CD4-positive, alpha-beta T cell treated with Interleukin-15 for 1 hour (primary cell): ENCODE measurements at places on chromosomes 12 and 14.

DNA sequence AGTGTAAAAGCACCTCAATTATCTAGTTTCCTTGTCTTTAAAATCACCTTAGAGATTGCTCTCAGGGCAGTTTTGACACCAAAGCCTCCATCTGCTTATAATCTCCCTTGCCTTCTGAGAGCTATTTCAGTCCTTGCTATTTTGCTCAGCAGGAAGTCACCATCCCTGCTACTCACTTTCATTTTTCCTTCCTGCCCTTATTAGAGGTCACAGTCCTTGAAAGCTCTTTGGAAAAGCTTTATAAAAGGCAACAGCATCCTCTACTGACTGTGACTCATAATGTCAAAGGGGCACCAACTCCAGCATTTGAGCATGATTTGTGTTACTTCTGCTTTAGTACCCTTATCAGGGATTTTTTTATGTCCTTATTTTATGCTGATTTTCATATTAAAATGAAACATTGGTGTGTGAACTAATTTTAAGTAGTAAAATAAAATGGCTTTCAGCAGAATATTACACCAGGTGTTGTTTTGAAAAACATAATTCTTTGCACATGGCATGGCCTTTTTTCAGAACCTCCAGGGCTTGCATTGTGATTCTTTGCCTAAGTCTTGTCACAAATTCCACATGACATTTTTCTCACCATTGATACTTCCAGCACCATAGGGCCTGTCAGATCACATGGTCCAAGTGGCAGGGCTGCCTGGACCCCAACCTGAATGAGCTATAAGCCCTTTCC lies 213.0 kb downstream of the ADAMTS20 start:
- no peak for DNase-seq

DNA sequence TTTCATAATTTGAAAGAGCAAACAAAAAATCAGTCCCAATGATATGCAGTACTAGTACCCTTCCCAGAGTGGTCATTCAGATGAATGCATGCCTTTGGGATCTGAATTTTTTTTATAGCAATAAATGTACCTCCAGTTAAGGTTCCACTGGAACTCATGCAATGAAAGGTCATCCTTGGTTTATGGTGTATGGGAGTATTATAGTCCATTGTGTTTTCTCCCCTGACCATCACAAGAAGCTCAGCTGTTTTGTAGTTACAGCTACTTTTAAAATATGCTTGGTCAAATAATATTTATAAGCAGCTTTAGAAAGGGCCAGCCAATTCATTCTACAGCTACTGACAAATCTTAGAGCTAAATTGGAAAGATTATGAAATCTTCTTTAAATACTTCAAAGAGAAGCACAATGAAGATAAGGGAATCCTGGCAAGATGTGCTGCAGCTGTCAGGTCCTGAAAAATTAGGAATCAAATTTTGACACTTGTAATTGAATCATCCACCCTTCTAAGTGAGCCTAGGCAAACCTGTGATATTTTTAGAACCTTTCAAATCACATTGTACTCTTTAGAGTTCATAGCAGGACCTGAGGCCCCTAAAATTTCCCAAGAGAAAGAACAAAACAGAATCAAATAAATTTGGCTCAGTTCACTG lies 46.5 kb downstream of the IFT81 start:
- DNase-seq, result no peak

DNA sequence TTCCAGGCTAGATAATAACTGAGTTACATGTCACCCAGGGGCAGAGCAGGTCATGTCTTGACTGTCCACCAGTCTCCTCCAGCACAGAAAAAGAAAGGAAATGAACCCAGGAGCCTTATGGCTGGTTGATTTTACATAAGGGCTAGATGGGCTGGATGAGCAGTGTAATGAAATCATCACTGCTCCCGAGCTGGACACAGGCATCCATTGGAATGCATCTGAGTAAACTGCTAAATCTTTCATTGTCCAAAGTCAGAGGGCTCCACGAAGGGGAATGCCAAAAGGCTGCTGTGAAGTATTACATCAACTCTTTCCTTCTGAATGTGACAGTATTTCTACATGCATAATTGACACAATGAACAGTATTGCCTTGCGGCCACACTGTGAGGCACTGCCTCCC lies 30.1 kb upstream of the TSPAN11 start:
- DNase-seq, result no peak

- DNase-seq, result no peak
These were observed 18.8 kb downstream of the KNTC1 start for GRCh38 chr12:122545855-122546254.

DNA sequence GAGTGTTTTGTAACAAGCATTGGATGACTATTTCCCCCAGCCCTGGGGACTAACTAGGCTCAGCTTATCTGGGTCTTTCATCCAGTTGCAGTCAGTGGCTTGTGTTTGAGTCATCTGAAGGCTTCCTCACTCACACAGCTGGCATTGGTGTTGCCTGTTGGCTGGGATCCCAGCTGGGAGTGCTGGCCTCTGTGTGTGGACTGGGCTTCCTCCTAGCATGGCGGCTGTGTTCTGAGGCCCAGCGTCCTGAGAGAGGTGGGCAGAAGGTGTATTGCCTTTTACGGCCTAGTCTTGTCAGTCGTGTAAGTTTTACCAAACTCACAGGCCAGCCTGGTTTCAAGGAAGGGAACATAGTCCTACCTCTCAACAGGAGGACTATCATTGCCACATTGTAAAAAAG lies 28.3 kb upstream of the PPP2R5C start:
- no peak for DNase-seq

- no peak for DNase-seq
These were observed 202.5 kb downstream of the SLC15A4 start for GRCh38 chr12:128621304-128621703.

- DNase-seq, result no peak
These were observed 547.1 kb downstream of the CCER1 start for GRCh38 chr12:90407841-90408240.

DNA sequence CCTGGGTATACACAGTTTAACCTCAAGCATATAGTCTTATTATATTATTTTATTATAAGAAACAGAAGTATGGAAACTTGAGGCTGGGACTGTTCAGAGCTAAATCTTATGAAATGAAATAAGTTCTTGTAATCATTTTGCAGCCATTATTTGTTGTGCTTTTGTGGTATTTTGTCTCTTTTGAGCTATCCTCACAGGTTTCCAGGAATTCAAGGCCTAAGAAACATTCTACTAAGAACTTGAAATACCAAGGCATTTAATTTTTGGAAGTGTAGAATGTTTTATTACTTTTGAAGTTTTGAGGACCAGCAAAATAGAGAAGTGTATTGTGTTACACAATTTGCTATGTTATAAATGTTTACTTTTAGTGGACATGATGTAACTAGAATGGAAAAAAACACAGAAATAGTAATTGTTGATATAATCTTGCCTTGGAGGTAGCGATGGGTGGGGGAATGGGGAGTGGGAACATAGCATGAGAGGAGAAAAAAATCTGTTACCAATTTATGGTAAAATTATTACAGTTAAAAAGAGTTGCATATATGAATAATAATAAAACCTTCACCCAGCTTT lies 81.7 kb downstream of the CRADD start:
- no peak for DNase-seq

GRCh38 chr14:77039285-77040058 lies 11.0 kb upstream of the IRF2BPL start:
- no peak for DNase-seq

DNA sequence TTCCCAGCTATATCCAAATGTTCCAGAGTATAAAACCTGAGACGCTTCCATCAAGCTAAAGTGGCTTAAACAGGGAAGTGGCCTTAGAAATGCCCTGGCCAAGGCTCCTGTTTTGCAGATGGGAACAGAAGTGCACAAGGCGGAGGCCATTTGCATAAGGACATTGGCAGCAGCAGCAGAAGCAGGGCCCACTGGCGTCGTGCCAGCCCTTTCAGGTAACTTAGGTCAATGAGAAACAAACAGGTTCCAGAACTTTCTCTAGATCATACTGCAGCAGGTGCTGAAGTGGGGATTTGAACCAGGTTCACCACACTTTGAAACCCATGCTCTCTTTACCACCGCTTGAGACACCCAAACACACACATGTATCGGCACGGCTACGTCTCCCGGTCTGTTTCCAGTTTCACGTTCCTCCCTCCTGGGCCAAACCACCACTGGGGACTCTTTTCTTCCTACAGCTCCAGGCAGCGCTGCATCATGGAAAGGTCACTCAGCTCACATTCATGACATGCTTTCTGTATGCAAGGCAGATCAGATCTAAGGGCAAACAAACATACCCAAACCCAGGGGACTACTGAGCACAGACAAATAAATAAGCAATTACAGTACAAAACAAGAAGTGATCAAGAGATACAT lies 46.0 kb upstream of the PLEKHG6 start:
- no peak for DNase-seq

DNA sequence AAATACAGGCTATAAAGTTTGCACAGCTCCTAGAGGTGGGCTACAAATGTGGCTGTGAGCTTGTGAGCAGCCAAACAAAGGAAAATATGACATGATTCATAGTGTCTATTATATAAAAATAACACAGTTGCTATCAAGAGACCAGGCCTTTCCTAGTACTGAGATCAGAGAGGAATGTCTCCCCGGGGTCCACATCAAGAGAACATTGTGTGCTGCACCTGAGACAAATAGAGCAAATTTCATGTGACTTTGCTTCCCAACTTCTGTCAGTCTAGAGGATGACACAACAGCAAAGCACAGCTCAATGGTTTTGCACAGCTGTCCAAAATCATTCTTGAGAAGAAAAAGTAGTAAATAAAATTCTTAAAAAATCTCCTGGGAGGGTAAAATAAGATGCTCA lies 297.5 kb upstream of the PRKD1 start:
- DNase-seq, result no peak

DNA sequence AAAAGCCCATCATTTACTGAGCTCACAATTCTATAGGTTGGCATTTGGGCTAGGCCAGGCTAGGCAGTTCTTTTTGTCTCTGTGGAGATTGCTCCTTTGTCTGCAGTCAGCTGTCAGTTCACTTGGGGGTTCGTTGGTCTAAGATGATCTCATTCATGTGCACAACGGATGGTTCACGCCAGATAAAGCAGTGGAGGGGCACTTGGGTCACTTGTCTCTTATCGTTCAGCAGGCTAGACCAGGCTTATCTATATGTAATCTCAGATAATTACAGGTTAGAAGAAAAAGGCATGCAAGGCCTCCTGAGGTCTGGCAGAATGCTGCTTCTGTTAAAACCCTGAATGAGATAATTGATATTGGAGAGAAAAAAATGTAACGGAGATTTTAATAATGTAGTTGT lies 119.0 kb upstream of the ATP2B1 start:
- no peak for DNase-seq

- no peak for DNase-seq
These were observed 137.7 kb upstream of the FGD4 start for GRCh38 chr12:32261638-32262037.

DNA sequence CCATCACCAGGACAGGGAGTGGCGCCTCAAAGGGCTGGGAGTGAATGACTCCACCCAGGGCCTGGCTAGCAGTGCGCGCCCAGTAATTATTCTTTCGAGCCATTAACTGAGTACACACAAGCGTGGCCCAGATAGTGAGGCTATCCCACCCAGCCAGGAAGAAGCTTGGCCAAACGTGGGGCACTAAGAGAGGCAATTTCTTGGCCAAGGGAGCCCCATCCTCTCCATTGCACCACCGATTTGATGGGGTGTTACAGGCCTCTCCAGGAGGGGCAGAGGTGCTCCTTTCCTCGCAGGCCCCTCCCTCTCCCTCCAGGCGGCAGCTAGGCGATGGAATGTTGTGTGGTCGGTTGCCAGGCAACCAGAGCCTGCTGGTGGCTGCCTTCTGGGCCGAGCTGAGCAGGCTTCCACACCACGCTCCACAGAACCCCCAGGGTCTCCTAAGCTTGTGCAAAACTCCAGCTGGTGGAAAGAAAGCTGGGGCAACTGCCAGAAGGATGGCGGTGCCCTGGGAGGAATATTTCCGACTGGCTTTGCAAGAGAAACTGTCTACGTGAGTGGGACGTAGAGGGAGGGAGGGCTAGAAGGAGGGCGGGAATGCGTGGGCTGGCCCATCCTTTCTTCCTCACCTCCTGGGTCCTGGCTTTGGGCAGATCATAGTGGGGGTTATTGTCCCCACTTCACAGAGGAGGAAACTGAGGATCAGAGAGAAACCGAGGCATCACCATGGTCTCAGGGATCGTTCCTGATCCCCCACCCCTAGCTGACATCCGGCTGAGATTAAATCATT lies at the start of gene CFAP73:
Gene CFAP73, plus strand, starts transcription at position 364 of the 790 bp plus-strand sequence. Its CDS starts 134 bp downstream, at position 498.
- DNase-seq, result no peak

- no peak for DNase-seq
These were observed 221.5 kb upstream of the HMGA2 start for GRCh38 chr12:65602610-65603295.

DNA sequence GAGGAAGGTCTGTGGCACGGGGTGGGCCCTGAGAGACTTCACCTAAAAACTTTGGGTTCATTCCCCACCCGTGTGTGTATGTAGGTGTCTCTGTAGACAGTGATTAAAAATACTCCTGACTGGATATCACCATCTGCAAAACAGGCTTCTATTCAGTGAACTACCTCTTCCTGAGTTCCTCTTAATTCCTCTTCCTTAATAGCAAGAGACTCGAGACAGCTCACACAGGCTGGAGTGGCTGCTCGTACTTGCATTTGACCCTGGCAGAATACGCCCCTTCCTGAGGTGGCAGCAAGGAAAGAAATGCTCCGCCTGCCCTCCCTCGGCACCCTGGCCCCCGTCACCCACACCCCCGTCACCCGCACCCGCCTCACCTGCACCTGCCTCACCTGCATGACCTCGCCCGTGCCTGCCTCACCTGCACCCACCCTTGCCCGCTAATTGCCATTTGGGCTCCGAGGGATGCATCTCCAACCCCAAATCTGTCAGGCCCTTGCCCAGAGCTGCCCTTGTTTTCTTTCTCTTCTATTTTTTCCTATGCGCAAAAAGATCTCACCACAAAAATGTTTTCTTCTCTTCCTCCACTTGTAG lies 90.0 kb downstream of the FBXL14 start:
- DNase-seq, result no peak

DNA sequence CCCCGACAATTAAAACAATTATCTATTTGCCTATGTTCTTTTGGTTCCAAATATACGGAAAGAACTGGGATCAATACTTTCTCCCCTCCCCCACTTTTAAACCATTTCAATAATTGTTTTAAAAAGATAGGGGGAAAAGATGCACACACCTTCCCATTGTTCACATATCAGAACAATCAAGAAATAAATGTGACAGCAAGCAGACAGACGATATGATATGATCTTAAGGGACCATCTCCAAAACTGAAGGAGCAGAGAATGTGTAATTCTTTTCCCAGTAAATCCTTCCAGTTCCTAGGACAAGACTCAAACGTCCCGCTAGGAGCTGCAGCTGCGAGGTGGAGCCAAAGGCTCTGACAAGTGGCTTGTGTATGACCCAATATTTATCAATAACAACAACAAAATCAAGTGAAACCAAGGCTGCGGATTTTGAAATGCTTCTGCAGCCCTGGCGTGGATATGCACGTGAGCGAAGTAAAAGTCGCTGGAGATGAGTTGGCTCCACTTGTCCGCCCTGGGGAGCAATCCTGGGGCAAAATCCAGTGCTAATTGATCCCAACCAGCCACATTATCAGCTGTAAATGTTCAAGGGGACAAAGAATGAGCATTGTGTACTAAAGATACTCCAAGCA lies 8.2 kb upstream of the FOXG1 start:
- DNase-seq, result no peak
